Activated naive CD8-positive, alpha-beta T cell treated with anti-CD3 and anti-CD28 coated beads, Interleukin-2, amount 50 U/mL, for 24 hours (primary cell): ENCODE measurements at places on chromosomes 13 and 19.

DNA sequence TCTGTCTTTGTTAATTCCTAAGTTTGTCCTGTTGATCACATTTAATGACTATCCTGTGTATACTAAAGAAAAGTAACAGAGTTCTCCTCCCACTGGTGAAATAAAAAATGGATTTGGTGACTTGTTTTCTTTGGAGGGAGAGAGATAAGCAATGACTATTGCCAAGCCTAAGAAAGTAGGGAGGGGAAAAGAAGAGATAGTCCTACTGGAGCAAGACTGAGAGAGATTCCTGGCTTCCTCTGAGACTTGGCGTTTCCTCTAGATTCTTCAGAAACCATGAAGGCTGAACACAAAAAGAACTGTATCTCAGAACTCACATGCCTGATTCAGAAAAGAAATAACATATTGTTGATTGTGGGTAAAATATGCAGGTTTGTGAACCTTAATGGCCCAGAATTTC lies 406.5 kb downstream of the FOXO1 start:
- DNase-seq, result no peak

- DNase-seq, result no peak
These were observed 7.7 kb upstream of the LGALS7 start for GRCh38 chr19:38781058-38781457.

DNA sequence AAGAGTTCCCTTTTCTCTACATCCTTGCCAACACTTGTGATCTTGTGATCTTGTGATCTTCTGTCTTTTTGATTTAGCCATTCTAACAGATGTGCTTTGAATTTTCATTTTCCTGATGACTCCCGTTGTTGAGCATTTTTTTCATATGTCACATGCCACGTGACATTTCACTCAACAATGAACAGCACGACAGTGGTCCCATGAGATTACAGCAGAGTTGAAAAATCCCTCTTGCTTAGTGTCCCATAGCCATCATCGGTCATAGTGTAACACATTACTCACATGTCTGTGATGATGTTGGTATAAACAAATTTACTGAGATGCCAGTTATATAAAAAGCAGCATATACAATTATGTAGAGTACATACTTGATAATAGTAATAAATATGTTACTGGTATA lies 256.1 kb upstream of the OBI1 start:
- DNase-seq, result no peak

DNA sequence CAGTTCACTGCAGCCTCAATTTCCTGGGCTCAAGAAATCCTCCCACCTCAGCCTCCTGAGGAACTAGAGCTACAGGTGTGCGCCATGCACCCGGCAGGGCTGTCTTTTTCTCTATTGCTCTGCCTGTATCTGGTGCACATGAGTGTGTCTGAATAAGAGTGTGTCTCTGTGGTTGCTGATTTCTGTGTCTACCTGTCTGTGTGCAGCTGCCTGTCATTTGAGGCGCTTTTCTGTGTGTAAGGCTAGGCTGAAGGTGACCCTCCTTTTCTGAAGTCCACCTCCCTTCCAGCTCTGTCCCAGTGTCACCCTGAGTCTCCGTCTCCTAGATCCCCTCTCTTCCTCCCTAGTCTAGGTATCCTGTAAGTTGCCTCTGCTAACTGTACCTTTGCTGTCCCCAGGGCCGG lies 1.5 kb upstream of the PRR12 start:
- no peak for DNase-seq

DNA sequence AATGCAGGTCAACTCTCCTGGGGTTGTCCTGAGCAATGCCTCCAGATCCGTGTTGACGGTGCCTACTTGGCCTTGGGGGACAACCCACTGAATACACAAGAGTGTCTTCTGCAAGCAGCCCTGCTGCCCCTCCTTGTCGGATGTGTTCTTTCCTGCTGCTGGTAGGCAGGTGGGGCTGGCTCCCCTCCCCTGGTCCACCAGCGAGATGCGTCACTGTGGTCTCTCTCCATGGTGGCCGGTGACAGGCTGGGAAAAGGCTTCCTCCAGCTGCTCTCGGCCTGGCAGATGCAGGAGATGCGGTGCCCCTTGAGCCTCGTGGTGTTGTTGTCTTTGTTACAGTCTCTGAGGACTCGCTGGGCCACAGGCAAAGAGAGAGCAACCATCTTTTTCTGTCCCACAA lies 84.9 kb downstream of the RGCC start:
- DNase-seq, result no peak

- no peak for DNase-seq
These were observed 12.4 kb downstream of the WDR87 start for GRCh38 chr19:37893845-37894575.

DNA sequence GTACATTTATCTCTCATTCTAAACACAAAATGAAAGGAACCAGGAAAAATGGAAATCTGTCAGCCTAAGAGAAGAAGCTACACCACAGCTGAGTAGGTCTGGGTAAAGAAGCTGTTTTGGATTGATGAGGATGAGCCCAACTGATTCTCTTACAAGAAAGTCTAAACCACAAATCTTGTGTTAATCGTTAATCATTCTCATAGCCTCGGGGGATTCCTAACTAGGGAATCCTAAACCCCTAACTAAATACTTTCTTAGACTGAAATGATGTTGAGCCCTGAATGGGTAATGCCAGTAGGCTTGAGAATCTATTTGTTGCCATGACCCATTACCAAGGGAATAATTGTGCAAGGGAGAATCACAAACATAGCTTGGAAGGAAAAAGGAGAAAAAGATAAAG lies 327.5 kb upstream of the SPRY2 start:
- no peak for DNase-seq

DNA sequence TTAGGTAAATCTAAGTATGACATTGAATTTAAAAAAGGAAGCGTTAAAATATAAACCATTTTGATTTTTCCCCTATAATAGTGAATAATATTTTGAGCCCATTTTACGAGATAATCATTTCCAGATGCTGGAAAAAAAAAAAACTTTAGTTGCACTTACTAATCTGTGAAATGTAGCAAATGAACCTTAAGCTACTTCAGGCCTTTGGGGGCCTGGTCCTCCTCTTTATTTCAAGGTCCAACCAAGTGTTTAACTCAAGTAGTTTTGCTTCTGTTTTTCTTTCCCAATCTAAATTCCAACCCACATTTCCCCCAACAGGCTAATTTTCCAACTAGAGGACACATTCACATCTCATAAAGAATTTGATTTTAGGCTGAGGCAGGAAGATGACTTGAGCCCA lies 101.2 kb downstream of the TNFRSF19 start:
- no peak for DNase-seq

DNA sequence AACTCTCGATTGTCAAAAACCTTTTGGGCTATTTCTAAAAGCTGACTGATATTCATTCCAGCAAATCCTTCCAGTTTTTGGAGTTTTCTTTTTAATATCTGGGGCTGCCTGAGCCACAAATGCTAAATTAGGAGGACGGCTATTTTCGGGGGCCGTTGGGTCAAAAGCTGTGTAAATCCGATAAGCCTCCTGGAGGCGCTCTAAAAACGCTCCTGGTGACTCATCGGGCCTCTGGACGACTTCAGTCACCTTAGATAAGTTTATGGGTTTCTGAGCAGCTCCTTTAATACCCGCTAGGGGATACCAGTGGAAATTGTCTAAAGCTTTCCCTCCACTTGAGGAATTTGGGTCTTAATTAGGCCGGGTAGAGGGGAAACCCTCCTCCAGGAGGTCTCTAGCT lies 66.4 kb downstream of the ZNF730 start:
- DNase-seq, result no peak

DNA sequence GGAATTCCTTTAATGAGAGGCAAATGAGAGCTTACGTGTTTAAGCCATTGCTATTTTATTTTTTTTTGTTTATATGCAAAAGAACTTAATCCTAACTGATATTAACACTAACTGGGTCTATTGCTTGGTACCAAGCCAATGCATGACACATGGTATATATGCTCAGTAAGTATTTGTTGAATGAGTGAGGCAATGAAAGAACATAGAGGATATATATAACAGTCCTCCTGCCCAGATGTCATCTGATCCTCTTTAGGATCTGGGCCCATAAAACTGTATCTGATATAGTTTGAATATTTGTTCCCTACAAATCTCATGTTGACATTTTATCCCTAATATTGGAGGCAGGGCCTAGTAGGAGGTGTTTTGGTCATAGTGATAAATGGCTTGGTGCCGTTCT lies 13.0 kb upstream of the ALOX5AP start:
- no peak for DNase-seq

- DNase-seq, result no peak
These were observed 216.0 kb upstream of the SLITRK1 start for GRCh38 chr13:84098273-84098672.

DNA sequence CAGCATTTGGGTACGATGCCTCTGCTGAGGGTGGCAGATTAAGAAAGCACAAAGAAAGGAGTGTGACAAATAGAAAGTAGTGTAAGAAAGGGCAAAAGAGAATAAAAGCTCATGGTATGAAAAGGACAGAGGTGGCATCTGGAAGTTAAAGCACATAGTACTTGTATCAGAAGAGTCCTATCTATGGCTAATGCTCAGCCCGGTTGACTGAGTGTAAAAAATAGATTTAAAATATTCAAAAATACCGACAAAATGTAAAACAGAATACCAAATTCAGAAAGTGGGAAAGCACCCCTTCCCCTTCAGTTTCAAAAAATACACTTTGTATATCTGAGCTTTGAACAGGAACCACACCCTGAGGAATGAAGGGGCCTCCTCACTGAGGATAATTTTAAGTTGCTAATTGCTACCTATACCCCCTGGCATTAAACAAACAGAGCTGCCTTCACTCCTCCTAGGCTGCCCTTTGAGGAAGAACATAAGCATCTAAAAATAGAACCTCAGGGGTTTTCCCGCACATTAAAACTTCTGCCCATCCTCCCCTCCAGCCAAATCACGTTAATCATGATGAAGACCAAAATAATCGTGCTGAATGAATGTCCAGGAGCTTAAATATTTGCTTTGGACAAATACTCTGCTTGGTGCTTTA lies 43.3 kb downstream of the DLEU7 start:
- no peak for DNase-seq

DNA sequence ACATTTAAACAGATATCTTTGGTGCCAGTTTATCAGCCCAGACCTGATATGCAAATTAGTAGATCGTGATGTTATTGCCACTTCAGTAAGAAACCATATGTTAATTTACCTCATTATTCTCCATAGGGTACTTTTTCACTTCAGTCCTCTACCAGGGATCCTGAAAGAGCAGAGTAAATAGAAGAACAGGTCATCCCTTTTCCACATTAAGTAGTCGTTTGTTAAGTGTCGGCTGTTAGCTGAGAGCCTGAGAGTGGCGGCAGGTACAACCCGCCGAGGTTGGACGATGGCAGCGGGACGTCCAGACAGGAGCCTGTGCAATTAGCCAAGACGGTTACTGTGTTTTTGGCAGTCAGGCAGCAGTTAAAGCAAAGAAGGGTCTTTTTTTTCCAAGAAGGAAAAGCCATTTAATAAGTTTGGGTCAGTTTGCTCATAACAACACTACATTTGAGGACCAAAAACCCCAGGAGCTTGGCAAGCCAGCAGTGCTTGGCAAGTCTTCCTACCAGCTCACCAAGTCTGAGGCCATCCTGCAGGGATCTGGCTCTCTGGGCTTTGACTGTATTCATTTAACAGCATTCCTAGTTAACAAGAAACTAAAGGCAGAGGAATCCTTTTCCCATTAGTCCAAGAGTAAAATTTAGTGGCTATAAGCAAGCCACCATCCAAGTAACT lies 231.8 kb downstream of the SHISA2 start:
- DNase-seq, result no peak

- DNase-seq, result peak; percentile 28
These were observed 237.5 kb downstream of the COG6 start for GRCh38 chr13:39892721-39893685.

DNA sequence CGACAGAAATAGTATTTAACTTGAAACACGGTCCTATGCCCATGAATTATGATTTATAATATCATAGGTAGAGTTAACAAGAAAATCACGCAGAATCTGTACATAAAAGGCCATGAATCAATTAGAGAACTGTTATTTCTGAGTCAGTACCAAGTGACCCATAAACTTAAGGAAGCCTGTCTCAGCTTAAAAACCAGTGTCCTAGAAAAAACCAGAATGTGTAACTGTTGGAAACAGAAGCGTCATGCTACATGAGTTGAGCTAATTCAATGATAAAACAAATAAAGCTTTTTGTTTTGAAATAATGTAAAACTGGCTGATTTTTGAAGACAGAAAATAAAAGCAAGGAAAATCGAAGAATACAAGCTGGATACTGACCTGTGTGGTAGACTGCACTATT lies 34.8 kb upstream of the SGCG start:
- DNase-seq, result no peak

- no peak for DNase-seq
These were observed 28.5 kb upstream of the POP4 start for GRCh38 chr19:29577649-29577963.
